ENCODE measurements at places on chromosomes 1 and 21.

GRCh38 chr1:89530444-89531089 lies 5.9 kb downstream of the LRRC8B start:
- no peak for DNase-seq

DNA sequence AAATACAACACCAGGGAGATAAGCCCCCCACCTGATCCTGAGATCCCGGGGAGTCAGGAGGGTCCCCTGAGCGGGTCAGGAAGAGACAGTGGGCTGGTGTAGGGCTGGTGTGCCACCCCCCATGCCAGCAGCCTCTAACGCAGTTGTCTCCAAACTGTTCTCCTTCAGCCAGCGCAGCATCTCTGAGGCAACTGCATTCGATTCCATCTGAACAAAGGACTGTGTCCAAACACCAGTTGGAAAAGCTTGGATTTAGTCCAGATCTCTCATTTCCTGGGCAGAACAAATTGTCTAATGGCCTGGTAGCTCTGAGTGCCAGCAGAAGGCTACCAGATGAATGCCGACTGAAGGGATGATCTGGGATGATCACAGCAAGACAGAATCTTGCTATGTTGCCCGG lies 44.1 kb upstream of the EIF4G3 start:
- no peak for DNase-seq

- no peak for DNase-seq
Observed at GRCh38 chr1:178684542-178685000, 40.5 kb upstream of the RALGPS2 start.

DNA sequence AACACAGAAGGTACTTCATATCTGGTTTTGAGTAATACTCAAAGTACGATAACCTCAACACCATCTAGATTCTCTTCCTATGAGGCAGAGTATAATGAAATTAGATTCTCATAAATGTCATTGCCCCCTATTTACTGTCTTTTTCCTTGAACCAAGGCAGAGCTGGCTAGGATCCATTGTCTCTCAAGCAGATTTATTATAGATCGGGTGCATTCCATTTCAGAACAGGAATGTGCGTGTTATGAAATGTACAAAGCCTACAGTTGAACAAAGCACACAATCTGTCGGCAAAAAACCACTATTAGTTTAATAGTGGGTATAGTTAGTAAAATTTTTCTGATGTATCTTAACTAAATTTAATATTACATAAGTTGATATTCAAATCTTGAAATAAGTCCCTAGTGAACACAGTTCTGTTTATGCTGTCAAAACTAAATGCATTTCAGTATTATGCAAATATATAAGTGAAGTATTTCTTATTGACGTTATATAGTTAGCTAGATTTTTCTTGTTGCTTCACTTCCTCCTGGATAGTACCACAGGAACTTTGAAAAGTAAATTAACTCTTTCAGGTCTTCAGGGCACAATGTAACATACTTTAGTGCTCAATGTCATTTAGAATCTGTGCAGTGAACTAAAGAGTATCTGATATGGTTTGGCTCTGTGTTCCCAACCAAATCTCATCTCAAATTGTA lies 92.1 kb downstream of the DDAH1 start:
- no peak for DNase-seq

DNA sequence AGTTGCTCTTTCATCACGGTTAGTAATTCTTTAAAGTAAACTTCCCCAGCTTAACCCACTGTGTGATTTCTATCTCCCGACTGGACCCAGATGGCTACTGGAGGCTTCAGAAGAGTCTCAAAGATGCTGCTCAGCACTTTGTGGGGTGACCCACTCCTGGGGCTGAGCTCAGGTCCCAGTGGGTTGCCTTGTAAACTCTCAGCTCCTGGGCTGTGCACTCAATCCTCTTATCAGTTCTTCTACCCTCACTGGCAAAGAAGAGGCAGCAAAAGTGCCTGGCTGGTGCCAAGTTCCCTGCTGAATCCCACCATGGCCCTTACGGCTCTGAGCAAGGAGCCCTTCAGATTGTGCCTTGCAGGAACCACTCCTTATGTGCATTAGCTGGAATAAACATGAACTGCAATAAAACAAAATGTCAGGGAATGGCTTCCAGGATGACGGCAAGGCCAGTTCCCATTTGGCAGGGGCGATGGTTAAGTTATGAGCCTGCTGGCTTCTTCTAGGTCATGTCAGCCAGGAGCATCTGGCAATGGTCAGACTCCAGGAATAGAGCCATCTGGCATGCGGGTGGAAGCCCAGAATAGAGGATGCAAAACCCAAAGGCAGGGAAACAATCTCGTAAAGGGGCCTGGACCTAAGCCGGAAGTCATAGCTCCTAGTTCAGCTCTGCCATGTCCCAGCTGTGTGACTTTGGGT lies 6.8 kb downstream of the MYOC start:
- DNase-seq = no peak

- DNase-seq = peak; percentile 62
Observed at GRCh38 chr1:67149179-67149770, 14.5 kb upstream of the C1orf141 start.

GRCh38 chr21:46550116-46550941 lies 54.6 kb downstream of the S100B start:
- DNase-seq = no peak

DNA sequence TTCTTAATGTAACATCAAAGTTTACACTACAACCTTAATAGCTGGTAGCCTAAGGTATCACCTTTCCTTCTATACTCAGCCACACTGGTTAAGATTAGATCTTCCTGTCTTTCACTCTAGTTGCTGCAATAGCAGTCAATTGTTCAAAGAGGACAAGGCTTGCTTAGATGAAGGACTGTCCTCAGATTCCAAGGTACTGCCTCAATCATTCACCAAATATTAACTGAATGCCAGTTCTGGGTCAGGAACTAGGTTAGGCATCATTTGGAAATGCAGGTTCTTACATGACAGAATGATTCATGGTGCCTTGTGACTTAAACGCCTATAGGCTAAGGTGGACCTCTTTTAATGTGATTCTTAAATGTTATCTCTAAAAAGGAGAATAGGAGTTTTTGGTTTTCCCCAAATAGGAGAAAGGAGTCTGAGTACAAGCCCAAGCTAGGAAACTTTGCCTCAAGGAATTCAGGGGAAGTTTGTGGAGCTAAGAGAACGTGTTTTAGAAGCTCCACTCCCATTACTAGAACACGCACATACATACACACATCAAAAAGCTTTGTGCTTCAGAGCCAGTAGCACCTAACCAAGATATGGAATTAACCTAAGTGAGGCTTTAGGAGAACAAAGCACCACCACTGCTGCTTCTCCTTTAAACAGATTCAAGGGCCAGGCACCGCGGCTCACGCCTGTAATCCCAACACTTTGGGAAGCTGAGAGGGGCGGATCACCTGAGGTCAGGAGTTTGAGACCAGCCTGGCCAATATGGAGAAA lies 8.5 kb upstream of the WDR47 start:
- no peak for DNase-seq

- no peak for DNase-seq
Observed at GRCh38 chr1:56570924-56571372, 8.4 kb downstream of the PLPP3 start.

GRCh38 chr1:221182791-221183533 lies 303.7 kb downstream of the HLX start:
- no peak for DNase-seq

DNA sequence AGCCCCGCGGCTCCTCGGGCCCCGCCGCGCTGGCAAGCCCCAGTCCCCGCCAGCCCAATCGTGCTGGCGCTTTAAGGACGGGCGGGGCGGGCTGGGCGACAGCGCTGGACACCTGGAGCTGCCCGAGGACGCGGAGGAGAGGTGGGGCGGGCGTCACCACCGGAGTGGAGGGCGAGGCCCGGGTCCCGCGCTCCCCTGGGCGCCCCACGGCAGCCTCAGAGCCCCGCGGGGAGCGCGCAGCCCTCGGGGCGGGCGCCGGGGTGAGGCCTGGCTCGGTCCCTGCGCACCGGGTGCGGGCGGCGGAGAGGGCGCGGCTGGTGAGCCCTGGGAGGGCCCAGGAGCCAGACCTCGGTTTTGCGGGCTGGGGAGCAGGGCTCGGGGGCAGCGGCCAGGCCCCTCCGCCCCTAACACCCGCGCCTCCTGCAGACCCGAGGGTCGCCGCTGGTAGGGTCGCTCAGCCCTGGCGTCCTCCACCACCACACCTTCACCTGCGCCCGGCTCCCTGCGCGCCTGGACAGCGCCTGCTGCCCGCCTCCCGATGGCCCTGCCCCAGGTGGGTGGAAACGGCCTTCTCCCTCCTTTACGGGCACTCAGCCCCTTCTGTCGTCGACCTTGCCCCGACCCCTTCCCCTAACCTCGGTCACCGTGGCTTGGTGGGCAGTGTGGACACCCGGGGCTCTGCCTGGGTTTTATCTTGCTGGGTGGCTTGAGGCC lies at the start of gene TMEM61:
Gene TMEM61, plus strand, starts transcription at position 101 of the 714 bp plus-strand sequence. Its CDS starts 438 bp downstream, at position 539.
- DNase-seq = no peak

All from GM12864 (cell line).